ENCODE measurements at places on chromosomes 2 and 18.

DNA sequence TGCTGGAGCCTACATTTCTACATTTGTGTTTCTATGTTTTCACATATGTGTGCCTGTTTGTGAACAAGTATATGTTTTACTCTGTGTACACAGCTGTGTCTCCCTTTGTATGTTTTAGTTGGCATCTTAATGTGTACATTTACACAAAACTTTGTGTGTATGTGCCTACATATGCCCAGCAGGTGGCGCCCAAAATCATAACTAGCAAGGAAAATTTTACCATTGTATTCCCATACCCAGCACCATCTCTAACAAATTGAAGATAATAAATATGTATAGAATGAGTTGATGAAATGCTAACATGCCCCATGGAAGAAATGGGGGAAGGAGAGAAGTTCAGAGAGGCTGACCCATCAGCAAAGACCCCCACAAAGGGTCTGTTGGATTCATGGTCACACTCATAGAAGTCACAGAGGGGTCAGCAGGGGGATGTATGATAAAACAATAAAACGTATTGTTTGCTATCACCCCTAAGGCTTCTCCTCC lies 48.1 kb downstream of the PKDCC start:
- DNase-seq, result peak; percentile 36

DNA sequence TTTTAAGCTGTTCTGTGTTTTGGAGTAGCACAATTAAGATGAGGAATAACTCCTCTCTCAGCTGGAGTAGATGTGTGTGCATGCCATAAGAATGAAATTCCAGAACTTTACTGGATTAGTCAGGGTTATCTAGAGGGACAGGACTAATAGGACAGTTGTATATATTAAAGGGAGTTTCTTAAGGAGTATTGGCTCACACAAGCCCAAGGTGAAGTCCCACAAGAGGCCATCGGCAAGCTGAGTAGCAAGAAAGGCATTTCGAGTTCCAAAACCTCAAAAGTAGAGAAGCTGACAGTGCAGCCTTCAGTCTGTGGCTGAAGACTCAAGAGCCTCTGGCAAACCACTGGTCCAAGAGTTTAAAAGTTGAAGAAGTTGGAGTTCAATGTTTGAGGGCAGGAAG lies 113.7 kb downstream of the RIT2 start:
- DNase-seq, result no peak

DNA sequence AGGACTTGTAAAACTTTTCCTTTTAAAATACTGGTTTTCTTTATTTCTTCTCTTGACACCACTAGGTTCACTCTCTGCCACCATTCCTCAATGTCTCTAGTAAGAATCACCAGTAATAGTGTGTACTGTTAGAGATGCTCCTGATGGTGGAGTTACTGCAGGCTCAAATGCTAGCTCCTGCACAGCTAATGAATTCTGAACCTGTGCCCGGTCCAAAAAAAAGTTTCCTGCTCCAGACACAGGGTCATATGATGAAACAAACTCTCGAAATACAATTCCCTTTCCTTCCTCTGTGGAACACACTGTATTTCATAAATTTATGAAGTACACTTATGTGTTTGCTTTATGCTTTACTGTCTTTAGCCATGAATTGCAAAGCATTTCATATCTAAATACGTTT lies 19.2 kb downstream of the PMS1 start:
- no peak for DNase-seq

DNA sequence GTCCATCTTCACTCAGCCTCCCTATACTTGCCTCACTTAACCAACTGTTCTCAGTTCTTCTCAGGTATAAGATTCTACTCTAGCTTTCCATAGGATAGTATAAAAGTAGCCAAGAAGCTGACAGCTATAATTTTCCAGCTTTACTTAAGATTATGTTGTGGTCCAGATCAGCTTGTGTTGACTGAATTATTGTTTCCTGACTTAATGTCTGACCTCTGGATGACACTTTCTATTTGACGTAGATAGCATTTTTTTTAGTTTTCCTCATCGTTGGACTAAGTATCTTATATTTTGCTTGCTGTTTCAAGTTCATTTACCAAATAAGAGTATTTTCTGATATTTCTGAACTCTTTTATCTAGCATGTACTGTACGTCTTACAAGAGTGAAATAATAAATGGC lies 1272.5 kb upstream of the CDH2 start:
- DNase-seq, result no peak

GRCh38 chr2:74261204-74261864 lies 62.9 kb downstream of the MTHFD2 start:
- no peak for DNase-seq

- no peak for DNase-seq
Measured at GRCh38 chr2:162746310-162746709, 92.3 kb downstream of the KCNH7 start.

- no peak for DNase-seq
Measured at GRCh38 chr2:13607139-13607538, 890.4 kb downstream of the TRIB2 start.

DNA sequence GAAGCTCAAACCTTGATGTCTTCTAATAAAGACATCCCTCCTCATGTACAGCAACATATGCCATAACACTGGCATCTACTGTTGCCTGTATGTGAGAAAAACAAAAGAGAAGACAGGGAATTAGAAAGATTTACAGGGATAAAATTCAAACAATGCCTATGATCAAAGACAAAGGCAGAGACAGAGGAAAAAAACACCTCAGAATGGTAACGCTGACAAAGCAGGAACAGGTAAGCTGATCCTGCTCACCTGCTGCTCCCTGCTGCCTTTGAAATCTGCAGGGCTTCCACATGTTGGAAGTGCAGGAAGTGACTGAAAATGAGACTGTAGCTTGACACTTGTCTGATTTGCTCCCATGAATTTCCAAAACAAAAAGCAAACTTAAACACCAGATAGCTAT lies 90.2 kb upstream of the DNAJC10 start:
- peak; percentile 17 for DNase-seq

- DNase-seq, result no peak
Measured at GRCh38 chr2:191907091-191907490, 60.2 kb upstream of the CAVIN2 start.

GRCh38 chr2:44949329-44950151 lies 8.0 kb downstream of the SIX3 start:
- no peak for DNase-seq

GRCh38 chr18:49279487-49279886 lies 181.0 kb downstream of the DYM start:
- no peak for DNase-seq

GRCh38 chr2:9657731-9658130 lies 26.9 kb upstream of the YWHAQ start:
- no peak for DNase-seq

DNA sequence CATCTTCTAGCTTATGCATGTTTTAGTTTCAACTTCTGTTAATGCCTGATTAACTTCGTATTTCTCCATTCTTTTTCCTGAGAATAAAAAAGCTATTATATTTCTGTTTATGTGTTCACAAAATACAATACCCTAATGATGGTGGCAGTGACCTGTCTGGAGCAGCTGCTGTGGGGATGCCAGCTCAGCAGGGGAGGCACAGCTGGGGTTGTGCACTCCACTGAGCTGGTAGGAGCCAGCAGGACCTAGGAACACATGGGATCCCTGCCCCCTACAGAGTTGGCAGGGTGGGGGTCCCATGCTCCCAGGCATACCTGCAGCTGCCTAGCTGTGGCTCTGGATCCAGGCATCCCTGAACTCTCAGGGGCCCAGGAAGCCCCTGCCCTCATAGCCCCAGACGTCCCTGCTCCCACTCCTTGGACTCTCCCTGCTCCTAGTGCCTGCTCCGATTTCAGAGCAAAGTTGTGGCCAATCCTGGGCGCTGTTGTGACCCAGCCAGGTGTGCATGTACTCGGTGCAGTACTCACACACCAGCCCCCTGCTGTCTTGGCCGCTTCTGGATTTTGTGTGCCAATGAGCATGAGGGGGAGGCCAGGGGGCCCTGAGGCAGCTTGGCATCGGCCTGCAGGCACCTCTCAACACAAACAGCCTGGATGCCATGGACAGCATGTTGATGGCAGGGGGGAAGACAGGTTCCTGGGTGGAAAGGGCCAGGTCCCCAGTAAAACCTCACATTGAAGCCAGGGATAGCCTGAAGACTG lies 546.0 kb downstream of the ZNF804A start:
- no peak for DNase-seq

DNA sequence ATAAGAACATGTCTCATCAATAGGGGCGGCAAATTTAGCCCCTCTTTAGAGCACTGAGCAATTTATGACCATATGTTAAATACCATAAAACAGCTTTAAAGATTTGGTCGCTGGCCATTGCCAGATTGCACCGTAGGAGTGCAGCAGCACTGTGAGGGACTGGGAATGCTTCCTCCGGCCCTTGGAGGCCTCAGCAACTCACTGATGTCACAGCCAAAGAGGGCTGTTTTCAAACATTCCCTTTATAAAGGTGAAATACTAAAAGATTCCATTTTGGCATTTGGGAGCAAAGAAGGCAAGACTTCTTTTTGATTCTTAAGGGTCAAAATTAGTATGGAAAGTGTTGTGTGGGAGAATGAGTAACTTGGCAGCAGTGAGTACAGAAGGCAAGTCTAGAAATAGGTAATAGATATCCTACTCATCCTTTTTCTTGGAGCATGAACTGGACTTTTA lies 63.7 kb downstream of the BABAM2 start:
- no peak for DNase-seq

DNA sequence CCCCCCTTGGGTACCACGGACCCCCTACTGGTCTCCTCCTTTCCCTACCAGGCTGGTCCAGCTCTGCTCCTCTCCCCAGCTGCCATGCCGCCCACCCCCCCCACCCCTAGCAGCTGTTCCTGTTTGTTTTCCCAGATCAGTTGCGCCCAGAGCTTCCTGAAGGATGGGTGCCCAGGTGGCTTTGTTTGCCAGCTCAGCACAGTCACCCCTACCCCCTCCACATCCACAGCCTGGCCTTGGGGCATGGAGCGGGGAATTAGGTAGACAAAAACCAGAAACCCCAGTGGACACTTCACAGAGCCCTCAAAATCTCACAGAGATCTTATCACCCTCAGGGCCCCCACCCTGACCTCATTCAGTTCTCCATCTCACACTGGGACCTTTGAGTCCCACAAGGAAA lies 3.7 kb upstream of the CRYBA2 start:
- DNase-seq, result no peak

DNA sequence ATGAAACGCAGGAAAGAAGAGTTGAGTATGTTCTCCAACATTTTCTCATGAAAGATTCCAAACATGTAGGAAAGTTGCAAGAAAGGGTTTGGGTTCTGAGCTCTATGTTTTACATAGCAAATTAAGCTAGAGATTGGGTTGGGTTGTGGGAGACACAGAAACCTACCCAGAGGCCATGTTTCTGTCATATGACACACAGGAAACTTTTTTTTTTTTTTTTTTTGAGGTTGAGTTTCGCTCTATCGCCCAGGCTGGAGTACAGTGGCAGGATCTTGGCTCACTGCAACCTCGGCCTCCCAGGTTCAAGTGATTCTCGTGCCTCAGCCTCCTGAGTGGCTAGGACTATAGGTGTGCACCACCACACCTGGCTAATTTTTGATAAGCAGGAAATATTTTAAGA lies 57.6 kb downstream of the DOCK10 start:
- DNase-seq, result no peak

GRCh38 chr2:215831296-215831913 lies 181.9 kb downstream of the MREG start:
- DNase-seq, result no peak

DNA sequence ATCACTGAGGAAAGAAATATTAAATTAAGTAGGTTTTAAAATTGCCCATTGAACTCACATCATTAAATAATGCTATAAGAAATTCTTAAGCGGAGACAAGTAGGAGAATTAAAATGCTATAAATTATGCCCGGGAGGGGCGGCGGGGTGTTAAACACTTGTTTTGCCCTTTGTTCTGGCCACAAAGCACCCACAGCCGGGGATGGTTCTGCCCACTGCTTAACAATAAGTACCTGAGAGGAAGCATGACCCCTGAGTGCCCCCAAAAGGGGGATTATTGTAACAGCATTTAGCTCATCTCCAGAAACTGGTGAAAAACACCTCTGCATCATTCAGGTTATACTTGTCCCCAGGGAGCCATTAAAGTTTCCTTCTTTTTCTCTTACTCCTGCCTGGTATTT lies 332.7 kb upstream of the POU3F3 start:
- DNase-seq, result no peak

GRCh38 chr18:49639643-49640391 lies 78.0 kb downstream of the LIPG start:
- no peak for DNase-seq

GRCh38 chr2:227411990-227412350 lies 24.2 kb upstream of the SCYGR1 start:
- no peak for DNase-seq

DNA sequence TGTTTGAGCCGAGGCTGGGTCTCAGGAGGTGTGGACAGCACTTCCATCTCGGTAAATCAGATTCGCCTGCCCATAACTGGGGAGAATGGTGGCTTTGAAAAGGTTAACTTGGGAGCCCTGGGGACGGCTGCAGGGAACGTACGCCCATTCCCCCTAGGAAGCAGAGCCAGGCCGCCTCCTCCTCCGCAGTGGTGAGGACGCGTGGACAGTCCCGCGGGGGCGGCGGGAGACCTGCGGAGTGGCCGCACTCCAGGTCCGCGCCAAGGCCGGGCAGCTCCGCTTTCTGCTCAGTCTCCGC lies 845 bp upstream of the MYCN start:
- no peak for DNase-seq

DNA sequence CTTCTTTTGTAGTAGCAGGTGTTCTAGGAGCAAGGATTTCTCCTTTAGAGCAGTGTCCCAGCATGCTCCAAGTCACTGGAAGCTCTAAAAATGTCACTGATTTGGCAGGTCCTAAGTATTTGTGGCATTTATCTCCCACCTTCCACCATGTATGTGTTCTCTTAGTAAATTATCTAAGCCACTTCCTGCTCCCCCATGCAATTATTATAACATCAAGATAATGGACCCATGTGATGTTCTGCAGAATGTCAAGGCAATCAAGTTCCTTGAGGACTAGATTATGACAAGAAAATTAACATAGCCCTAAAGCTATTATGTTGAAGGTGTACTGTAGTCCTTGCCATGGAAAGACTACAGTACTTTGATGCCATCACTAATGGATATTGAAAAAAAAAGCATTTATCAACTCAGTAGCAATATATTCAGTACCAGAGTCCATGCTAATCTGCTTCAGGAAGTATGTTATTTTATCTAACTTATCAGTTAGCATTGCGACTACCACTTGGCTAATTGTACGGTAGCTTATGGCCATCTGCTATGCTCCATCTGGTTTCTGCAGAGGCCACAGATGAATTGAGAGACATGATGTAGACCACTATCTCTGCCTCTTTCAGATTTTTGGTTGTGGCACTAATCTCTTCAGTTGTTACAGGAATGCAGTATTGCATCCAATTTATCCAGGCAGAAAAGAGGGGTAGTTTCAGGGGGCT lies 56.7 kb downstream of the GPR39 start:
- DNase-seq, result no peak

- no peak for DNase-seq
Measured at GRCh38 chr2:195570329-195570728, 86.7 kb upstream of the SLC39A10 start.

DNA sequence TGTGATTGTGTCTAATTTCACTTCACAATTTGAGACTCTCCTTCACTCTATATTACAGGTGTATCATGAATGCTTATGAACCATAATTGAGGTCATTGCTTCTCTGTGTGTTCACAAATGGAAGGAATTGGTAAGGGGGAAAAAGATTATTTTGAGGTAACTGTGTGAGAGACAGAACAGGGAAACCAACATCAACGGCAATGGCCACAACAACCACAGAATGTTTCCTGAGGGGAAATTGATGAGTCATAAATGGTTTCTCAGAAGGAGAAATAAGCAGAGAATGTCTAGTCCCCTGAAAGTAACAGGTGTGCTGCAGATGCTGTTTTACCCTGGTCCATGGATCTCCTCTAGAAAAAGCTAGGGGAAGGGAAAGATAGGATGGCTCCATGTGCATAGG lies 361.2 kb upstream of the GALNT5 start:
- no peak for DNase-seq
